ENCODE measurements at places on chromosomes 1 and 21. TPM values are rescaled to one million over a fixed set of nuclear protein-coding genes. Genes with fewer than 3 reads are reported as not detected.

- DNase-seq = no peak
These were observed 60.9 kb downstream of the ABL2 start for GRCh38 chr1:179168536-179168935.

DNA sequence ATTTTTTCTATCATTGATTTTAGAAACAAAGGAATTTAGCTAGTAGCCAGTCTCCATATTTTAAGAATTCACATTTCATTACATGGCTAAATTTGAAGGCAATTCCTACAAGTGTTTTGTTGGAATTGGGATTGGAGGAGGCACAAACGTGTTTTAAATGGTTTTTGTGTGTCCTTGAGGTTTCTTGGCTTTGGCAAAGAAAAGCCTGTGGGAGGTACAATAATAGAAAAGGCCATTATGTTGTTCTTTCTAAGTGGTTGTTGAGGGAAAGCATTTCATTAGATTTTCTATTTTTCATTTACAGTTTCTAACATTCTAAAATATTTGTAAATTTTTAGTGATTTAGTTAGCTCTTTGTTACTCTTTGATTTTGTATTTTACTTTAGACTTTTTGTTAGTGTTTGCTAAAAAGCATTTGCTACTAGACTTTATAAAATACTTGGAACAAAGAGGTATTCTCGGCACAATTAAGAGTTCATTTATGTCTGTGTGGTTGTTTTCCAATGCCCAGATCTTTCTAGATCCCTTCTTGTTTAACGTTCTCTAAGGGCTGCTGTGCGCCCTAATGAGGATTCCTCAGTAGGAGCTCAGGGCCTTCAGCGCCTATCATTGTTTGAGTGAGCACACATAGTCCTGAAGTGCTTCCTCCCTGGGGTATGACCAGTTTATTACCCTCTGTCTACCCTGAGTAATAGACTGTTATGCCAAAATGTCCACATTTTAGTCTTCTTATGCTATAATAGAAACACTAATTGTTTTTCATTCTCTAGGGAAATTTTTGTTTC is 70.0 kb upstream of the KIAA1614 start:
- no peak for DNase-seq

DNA sequence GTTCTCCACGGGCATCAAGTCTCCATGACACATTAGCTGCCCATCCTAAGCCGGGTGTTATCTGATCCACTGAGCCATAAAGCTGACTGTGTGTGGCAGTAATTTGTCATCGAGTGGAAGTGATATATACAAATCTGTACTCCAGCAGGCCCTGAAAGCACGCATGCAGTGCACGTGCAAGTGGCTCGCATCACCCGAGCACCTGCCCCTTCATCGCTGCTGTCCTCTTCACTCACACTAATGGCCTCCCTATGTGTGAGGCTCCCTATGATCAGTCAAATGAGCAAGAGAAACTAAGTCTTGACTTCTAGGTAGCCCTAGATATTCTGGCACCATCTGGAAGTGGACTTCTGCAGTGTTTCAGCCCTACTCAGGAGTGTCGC is 248.6 kb downstream of the MATN1 start:
- no peak for DNase-seq

DNA sequence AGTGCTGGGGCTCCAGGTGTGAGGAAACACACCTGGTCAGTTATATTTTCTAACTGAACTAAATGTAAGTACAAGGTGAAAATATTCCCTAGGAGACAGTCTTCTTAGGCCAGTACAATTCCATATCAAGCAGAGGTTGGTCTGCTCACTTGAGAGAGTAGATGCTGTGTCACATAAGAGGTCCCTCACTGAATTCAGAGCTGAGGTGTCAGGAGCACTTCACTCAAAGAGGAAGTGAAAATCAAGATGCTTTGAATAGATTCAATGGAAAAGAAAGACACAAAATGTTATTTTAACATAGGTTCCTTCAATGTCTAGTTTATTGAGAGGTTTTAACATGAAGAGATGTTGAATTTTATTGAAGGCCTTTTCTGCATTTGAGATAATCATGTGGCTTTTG is 4.3 kb upstream of the FCRL3 start:
- DNase-seq = no peak

DIRAS3 gene
- total RNA-seq = not detected

WNT2B gene
- 0.11 TPM for total RNA-seq

SHISAL2A gene
- 8.1 TPM for total RNA-seq

PLXNA2 gene
- total RNA-seq = 0.04 TPM

Data from activated CD4-positive, alpha-beta T cell treated with anti-CD3 and anti-CD28 coated beads for 36 hours (primary cell).